ENCODE measurements at places on chromosomes 6 and 20.

DNA sequence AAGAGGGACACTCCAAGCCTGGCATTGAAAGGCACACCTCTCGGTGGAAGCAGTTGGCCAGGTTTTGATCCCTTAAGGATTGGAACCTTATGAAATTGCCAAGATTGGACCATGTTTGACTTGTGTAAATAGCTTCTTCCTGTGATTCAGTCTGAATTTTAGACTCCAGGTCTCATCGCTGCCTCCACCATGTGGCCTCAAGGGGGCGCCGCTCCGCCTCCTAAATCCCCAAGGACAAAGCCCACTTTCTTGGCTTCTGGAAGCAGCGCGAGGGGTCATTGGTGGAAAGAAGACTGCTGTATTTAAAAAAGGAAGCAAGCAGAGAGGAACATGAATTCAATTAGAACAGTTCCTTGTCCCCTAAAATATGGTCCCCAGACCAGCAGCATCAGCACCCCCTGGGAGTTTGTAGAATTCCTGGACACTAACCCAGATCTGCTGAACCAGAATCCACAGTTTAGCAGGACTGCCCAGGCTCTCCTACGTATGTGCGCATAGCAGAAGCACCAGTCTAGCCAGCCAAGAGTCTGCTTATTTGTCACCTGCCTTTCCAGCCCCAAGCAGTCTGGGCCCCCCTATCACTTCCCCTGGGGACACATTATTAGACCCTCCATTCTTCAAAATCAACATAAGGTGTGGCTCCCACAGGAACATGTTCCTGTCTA, 108.5 kb downstream of the LY86 start:
- DNase-seq: no peak

- peak; percentile 97 for DNase-seq
Measured at GRCh38 chr6:19836799-19837510, at the start of gene ID4. Gene ID4, plus strand, starts transcription at chr6:19837370. Its CDS starts 385 bp downstream, at chr6:19837755.

DNA sequence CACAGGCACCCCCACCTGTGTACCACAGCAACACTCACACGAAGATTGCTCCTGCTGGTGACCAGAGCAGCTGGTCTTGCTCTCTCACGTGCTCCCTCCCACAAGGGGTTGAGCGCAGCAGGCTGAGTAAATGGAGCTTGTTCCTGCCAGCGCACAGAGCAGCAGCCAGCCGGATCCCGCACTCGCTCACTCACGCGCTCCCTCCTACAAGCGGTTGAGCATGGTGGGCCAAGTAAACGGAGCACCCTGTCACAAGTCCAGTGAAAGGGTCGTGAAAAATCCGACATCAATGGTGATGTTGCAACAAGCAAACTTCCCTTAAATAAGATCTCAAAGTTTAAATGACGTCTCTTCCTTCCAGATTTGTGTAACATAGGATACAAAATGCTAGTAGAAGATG, 313.7 kb downstream of the FOXC1 start:
- DNase-seq: no peak

DNA sequence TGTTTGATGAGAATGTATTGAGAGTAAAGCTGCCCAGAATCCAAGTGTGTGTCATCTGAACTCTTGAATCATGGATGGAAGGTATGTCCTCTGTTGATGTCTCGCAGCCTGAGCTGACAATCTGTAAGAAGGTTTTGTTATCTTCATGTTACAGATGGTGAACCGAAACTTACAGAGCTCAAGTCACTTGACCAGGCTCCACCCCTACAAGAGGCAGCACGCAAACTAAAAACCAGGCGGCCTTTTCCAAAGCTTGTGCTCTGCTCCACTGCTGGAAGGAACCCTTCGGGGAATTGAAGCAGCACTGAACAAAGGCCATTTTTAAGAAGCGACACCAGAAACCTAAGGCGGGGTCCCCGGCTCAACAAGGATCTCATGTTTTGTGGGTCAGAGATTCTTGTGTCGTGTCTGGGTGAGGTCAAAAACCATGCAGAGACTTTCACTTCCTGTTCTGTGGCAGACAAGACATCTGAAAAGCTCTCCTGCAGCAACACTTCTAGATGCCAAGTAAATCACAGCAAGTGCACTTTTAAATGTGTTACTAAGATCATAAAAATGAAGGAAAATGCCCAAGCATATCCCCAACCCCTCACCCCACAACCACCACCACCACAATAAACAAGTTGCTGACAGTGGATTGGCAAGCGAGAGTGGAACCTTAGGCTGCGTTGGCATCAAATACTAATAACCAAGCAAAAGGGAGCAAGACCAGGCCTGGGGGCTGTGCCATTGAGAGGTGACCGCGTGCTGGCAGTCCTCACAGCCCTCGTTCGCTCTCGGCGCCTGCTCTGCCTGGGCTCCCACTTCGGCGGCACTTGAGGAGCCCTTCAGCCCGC, 27.3 kb downstream of the NQO2 start:
- DNase-seq: no peak

- peak; percentile 60 for DNase-seq
Measured at GRCh38 chr6:41040101-41040939, 1.3 kb upstream of the UNC5CL start.

- no peak for DNase-seq
Measured at GRCh38 chr6:108093781-108094300, 19.3 kb upstream of the OSTM1 start.

- no peak for DNase-seq
Measured at GRCh38 chr20:10659651-10660601, 13.9 kb downstream of the JAG1 start.

GRCh38 chr6:113564371-113565171, 292.6 kb upstream of the MARCKS start:
- DNase-seq: no peak

DNA sequence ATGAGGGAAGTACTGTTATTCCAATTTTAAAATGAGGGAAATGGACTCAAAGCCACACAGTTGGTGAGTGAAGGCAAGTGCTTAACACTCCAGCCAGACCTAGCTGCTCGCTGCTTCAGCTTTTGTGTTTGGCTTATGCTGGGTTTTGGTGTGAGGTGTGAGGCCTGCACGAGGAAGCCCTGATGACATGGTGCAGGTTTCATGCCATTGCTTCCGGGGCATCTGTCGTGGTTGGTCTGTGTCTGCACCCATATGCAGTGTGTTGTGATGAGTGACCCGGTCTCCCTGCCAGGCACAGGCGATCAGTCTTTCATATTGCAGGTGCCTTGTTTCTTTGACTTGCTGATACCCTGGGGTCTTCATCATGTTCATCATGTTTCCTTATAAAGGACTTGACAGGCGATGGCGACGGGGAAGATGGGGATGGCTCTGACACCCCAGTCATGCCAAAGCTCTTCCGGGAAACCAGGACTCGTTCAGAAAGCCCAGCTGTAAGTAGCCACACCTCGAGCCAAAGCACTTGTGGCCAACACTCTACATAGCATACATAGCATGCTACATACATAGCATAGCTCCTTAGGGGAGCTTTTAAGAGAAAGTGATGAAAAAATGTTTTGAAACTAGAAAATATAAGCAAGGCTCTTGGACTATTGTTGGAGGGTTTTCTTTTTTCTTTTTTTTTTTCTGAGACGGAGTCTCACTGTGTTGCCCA, 22.3 kb downstream of the DNMT3B start:
- DNase-seq: no peak

- DNase-seq: no peak
Measured at GRCh38 chr6:23089981-23090380, 520.6 kb downstream of the HDGFL1 start.

GRCh38 chr6:34317172-34317477, 68.3 kb upstream of the SMIM29 start:
- no peak for DNase-seq

DNA sequence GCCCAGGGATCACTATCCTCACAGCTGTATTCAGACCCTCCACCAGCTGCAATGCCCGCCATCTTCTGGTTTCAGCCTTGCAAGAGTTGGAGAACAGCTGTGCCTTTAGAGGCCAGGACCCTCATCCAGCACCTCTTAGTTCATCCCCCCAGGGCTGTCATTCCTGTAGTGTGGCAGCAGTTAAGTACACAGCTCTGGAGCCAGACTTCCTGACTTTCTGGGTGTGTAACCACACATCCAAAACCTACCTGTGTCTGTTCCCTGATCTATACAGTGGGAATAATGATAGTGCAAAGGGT, 452 bp upstream of the TREM2 start:
- DNase-seq: no peak

GRCh38 chr6:154197196-154197860, 158.3 kb downstream of the OPRM1 start:
- DNase-seq: no peak

- DNase-seq: no peak
Measured at GRCh38 chr6:139547122-139547776, 172.8 kb upstream of the CITED2 start.

- DNase-seq: peak; percentile 58
Measured at GRCh38 chr20:49534255-49534712, 33.7 kb downstream of the PTGIS start.

DNA sequence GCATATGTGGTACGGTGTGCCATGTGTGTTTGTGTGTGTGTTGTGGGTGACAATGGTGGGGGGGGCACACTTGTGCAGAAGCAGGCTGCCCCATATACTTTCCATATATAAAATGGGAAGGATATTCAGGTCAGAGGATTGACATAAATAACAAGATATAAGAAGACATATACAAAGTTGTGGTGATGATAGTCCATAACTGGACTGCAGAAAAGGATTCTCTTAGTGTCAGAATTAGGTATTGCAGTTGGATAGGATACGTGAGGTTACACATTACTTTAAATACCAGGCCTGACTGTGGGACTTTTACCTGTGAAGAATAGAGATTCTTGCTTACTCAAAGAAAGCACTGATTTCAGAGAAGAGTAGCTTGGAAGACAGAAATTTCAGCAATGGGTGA, 1260.3 kb downstream of the EPHA7 start:
- DNase-seq: no peak

- no peak for DNase-seq
Measured at GRCh38 chr20:6467562-6467961, 299.9 kb upstream of the BMP2 start.

GRCh38 chr20:24450177-24450576, 19.3 kb upstream of the SYNDIG1 start:
- no peak for DNase-seq

DNA sequence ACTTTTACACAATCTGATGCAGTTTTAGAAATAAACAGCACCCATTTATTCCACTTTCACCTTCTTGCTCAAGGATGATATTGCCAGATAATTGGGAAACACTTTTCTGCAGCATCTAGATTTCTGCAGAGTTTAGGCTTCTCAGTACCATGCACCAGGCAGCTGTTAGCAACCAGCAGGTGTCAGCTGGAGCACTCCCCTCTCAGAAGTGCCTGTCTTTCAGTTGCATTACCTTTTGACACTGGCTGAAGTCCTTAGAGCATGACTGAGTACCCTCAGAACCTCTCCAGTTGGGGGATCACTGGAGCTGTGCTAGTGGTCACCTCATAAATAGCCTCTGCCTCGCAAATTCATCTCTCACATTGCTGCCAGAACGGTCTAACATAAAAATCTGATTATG, 91.2 kb downstream of the DNAH8 start:
- no peak for DNase-seq

- no peak for DNase-seq
Measured at GRCh38 chr6:38370653-38371601, 268.8 kb downstream of the BTBD9 start.

- DNase-seq: no peak
Measured at GRCh38 chr6:139027620-139028182, 844 bp upstream of the ABRACL start.

- no peak for DNase-seq
Measured at GRCh38 chr6:31740397-31741223, 805 bp downstream of the MSH5 start.

- no peak for DNase-seq
Measured at GRCh38 chr6:18488526-18489270, 101.5 kb downstream of the RNF144B start.

DNA sequence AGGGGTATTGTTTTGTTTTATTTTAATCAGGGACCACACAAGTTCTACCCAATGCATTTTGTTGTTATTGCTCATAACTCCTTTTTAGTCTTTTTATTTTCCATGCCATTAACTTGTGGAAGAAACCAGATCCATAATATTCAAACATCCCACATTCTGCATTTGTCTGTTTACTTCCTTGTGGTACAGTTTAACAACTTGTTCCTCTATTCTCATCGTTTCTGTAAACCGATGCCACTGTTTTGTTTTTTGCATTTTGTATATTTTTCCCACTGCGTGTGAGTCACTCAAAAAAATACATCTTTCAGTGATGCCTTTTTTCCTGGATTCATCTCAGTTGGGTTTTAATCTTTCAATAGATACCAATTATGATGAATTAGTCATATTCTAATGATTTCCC, 22.3 kb downstream of the SF3B5 start:
- no peak for DNase-seq

DNA sequence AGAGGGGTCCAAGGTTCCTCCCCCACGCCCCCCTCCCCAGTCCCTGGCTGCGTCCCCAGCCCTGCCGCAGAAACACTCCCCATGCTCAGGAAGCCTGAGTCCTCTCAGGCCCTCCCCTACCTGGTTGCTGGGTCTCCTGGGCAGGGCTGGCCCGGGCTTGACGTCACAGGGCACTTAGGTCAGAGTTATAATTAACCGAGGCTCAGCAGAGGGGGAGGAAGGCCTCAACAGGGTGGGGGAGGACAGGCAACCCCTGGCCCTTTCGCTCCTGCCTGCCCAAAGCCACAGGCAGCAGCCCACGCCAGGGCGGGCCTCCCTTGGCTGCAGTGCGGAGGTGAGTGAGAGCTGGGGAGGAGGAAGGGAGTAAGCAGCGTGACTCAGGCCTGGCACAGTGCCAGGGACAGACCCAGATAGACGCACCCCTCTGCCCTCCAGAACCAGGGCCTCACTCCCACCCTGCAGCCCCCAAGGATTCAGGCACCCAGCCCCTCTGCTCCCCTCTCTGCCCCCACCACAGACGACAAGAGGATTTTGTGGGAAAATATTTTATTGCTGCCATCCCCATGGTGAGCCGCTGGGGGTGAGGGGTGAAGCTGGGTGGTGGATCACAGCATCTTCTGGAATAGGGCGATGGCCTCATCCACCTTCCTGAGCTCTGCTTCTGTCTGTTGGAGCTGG, at the start of gene VWA7:
VWA7 (minus strand) TSS at position 340 of the 678 bp plus-strand sequence. CDS start 549 bp downstream, outside the sequence.
- peak; percentile 98 for DNase-seq

GRCh38 chr6:117906507-117906957, 532 bp upstream of the SLC35F1 start:
- DNase-seq: no peak

DNA sequence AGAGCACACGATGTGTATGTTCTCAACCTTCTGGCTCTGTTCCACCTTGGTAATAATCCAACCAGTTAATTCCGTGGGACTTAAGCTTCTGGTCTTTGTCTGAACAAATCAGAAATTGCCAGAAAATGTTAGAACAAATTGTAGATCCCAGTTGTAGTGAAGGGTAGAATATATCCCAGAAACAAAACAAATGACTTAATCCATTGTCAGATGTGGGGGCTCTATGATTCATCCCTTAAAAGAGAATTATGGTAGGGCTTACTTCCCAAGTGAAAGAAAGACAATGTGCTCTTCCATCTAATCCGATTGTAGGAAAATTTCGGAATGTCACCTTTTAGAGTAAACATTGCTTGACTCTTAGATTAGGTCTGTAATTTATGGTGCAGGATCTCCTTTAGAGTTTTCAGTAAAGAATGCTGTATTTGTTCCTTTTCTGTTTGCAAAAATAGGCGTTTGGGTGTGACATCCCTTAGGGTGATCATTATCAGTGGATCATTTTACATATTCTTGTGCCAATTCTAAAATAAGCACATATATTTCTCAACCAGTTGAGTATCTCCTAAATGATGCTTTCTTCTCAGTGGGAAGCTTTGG, 234.5 kb upstream of the ZNF217 start:
- DNase-seq: no peak
